ENCODE measurements at places on chromosomes 4 and X. TPM values are rescaled to one million over a fixed set of nuclear protein-coding genes. Genes with fewer than 3 reads are reported as not detected.

DNA sequence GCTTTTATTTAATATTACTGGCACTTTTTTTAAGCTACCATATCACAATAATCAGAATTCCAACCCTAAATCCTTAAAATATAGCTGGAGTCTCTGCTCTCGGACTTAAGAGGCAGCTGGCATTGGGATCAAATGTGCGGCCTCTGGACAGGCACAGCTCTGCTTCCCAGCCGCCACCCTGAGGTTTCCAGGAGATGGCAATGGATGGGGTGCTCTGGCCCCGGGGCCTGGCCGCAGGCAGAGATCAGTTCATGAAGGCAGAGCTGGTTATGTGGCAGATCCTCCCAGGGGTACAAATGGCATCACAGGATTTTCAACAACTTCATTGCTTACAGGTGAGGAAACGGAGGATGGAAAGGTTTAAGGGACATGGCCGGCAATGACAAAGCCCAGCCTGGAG lies 57.8 kb downstream of the JAKMIP1 start:
- DNase-seq = no peak

GRCh38 chr4:153676984-153677383 lies 7.1 kb upstream of the TLR2 start:
- DNase-seq = no peak

Gene DKC1
- total RNA-seq = 26.0 TPM

Gene VSIG4
- total RNA-seq = 14.8 TPM

Gene CC2D2A
- total RNA-seq = 4.9 TPM
